ENCODE measurements at places on chromosomes 5 and 9.

DNA sequence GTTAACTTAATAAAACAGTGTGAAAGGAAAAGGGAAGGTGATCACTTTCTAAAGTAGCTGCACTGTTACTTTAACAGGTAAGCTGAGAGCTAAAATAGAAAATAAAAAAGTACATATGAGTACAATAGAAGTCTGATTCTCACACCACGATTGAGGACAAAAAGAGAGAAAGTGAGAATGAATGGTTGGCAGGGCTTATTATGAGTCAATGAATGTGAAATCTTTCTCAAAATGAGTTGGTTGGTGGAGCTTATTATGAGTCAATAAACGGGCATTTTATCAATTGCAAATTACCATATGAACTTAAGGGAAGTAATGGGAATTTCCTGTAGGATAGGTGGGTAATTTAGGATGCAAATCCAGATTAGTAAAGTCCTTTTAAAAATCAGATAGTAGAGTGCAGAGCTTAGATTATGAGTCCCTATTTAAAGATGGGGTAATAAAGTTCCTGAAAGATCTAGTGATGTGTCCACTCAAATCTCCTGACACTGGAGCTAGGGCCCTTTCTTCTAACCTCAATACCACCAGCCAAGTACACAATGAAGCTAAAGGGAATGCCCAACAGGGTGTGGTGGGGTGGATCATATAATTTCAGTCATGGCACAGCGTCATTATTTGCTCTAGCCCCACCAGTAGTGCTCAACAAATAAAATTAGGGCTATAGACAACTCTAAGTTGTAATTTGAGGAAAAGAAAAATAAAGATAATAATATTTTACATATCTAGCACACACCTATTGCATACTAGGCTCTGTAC is 21.1 kb upstream of the TLR4 start:
- no peak for DNase-seq

GRCh38 chr5:138932171-138932810 is 57.2 kb upstream of the LRRTM2 start:
- no peak for DNase-seq

DNA sequence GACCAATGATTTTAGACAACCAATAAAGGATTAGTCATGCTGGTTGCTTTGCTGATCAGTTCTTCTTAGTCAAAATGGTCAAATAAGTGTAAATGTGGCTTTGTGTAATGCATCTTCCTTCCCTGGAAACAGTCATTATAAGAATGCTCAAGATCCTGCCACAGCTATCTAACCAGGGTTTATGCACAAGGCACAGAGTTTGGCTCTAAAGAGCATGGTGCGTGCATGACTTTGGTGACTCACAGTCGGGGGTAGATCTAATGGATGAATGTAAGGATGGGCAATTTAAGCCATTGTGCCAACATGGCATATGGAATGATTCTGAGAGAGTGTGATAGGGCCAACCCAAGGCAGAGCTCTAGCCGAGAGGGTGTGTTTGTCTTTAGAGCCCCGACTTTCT is 6.5 kb downstream of the LIX1 start:
- no peak for DNase-seq

DNA sequence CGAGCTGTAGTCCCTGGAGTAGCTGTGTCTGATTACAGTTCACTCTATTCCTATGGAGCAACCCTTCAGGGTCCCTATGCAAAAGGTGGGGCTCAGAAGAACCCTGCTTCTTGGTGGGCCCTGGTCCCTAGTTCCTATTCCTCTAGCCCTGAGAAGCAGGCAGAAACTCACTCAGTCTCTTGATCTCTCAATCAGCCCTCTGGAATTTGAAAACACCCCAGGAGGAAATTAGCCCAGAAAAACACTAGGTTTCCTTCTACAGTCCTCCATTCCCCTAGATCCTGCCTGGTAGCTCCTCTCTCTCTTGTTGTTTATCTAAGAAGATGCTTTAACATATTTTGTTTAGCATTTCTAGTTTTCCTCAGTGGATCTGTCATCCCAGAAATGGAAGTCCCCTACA is 7.6 kb downstream of the RGS3 start:
- no peak for DNase-seq

DNA sequence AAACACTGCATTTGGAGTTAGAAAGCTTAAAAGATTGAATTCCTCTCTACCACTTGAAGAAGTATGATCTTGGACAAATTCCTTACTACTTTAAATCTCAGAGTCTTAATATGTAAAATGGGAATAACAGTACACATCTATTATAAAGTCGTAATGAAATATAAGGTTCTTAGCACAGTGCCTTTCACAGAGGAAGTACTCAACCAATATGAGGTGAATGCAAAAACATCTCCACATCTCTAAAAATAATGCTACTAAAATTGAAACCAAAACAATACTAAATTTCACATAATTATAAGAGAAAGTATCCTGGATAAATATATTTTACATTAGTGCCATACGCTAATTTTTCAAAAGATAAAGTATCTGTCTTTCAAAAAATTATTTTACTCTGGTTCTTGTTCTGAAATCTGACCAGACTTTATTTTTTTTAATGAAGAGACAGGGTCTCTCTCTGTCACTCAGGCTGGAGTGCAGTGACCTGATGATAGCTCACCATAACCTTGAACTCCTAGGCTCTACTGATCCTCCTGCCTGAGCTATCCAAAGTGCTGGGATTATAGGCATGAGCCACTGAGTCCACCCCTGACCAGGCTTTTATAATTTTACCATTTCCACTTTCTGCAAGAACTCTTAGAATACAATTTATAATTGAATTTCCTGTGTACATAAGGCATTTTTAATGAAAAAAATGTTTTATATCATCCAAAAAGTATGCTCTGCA is 21.3 kb upstream of the FNIP1 start:
- no peak for DNase-seq

GRCh38 chr5:72485430-72485974 is 21.7 kb downstream of the ZNF366 start:
- no peak for DNase-seq

DNA sequence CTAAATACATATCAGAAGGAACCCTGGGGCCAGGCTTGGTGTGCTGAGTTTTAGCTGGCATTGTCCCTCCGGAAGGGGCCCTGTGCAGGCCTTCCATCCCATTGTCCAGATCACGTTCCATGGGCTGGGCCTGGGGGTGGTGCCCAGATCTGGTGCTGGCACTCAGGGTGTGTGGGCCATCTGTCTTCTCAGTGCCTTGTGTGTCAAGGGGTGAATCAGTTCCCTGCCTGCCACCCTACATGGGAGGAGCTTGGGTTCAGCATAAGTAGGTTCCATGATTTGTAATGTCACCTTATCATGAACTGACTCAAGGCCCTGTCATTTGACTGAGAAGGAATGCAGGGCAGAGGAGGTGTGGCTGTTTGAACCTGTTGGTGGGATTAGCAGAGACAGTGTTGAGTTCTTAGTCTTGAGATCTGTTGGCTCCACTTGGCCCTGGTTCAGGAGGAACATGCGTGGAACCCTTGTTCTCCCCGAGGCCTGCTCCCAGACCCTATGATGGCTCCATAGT is 176.8 kb downstream of the MACROH2A1 start:
- DNase-seq, result no peak

DNA sequence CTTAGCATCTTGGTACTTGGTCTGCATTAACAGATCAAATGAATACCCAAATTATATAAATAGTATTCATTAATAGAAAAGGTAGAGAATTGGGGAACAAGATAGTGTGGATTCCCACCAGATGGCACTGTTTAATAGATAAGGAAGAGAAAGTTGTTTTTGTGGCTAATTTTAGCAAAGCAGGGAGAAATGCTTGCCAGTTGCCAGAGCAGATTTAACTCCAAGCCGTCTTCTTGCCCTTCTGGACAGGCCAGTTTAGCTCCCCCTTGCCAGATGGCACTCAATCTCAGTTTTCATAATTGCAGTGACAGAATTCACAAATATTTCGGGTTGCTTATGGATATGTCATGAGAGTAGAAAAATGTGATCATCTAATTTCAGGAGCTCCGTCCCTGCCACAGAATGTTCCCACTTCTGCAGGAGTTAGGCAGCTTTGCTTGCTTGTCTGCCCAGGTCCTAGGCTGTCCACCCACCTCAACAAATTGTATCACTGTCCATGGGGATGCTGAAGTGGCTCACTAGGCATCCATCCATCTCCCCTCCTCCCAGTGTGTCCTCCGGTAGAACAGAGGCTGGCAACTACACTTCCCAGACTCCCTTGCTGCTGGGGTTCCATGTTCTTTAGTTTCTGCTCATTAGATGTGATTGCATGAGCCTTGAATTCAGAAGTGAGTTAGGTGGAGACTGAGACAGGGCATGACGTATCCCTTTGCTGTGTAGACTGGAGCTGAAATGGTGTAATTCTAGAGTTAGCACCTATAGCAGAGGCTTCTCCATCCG is 11.8 kb upstream of the HEXB start:
- no peak for DNase-seq

DNA sequence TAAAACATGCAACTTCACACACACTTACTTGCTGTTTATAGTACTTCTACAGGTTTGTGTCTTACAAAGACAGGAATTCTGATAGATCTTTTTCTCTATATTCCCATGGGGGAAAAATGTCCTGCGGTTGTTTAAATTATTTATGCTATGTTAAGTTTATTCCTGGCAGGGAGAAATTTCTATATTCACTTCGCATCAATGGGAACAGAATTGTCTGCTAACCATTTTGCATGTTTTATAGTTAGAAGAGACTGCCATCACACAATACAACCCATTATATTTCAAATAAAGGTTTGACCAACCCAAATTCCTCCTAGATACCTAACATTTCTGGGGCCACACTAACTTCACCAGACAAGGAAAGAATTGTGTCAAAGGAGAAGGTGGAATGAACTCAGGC is 110.0 kb upstream of the PRR16 start:
- DNase-seq, result no peak

DNA sequence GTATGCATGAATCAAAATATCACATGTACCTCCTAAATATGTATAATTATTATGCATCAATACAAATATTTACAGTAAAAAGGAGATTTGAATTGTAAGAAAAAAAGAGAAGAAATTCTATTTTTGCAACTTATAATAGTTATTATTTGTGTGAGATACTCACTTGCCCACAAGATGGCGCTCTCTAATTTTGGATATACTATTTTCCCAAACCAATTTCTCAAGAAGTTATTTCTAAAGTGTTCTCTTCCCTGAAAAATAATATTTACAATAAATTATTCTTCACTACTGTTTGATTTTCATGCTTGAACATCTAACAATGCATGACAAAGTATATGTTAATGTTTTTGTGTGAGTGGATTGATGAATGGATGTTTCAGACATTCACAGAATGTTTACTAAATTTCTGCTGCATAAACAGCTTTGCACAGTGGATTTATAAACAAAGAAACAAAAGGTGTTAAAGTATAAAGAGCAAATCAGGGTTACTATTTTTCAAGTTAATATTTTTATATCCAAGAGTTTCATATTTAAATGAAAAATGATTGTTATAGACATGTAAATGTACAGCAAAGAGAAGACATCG is 503.4 kb downstream of the PDE4D start:
- no peak for DNase-seq

- DNase-seq, result no peak
Measured at GRCh38 chr9:76528056-76528455, 69.1 kb downstream of the GCNT1 start.

DNA sequence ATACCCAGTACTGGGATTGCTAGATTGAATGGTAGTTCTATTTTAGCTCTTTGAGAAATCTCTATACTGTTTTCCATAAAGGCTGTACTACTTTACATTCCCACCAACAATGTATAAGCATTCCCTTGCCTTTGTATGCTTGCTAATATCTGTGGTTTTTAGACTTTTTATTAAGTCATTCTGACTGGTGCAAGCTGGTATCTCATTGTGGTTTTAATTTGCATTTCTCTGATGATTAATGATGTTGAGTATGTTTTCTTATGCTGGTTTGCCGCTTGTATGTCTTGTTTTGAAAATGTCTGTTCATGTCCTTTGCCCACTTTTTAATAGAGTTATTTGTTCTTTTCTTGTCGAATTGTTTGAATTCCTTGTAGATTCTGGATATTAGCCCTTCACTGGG is 512.7 kb upstream of the PAPPA start:
- no peak for DNase-seq

GRCh38 chr9:132506977-132507669 is 75.3 kb upstream of the BARHL1 start:
- no peak for DNase-seq

GRCh38 chr5:134517553-134517952 is 7.9 kb upstream of the JADE2 start:
- DNase-seq, result no peak

All from activated CD4-positive, alpha-beta T cell treated with anti-CD3 and anti-CD28 coated beads for 24 hours (primary cell).